ENCODE measurements at places on chromosomes 5 and 9.
A peak's percentile ranks its signal among the peaks of the same experiment; 100 is the strongest.

GRCh38 chr9:125544988-125545651 lies 161.9 kb downstream of the MAPKAP1 start:
- no peak for DNase-seq
- no peaks in the 10 kb centered on the region for H3K36me3 ChIP-seq
- peak overlapping the region; percentile 50 for H3K27ac ChIP-seq
- H3K4me1 ChIP-seq, result peaks cover 64% of the 10 kb centered on the region
- H3K27me3 ChIP-seq, result no peaks in the 10 kb centered on the region
- H3K4me3 ChIP-seq, result no peak overlapping the region

DNA sequence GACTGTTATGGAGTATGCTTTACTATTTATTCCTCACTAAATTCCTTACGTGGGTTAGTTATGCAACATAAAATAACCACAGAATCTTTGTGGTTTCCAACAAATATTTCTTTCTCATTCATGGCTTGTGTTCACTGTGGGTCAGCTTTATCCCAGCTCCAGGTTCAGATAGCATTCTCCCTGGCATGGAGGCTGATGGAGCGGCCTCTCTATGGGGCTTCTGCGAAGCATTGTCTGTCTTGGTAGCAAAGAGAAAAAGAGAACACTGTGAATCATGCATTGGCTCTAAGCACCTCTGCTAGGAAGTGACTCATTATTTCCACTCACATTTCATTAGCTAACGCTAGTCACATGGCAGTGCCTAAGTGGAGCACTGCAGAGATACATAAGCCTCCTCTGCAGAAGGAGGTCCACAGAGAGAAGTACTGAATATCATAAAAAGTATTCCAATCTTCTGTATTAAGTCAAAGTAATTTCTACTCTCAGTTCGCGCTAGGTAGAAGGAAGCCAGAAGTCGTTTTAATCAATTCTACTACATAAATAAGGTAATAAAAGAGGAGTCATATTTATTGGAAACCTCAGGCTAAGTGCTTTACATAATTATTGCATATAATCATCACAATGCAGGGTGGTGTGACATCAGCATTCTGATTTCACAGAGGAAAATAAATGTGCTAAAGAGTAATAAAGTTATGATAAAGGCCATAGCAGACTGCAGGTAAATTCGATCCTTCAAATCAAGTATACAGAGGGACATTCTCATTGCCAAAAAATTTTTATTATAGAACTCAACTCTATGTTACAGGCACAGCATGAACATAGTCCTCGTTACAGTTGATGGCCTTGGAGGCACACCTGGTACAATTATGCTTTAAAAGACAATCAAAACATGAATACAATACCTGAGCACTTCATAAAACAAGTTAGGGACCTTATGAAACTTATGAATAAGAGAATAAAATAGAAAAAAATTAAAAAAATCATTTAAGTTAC lies 531.1 kb downstream of the CETN3 start:
- H3K4me3 ChIP-seq, result no peak overlapping the region
- H3K27me3 ChIP-seq, result no peaks in the 10 kb centered on the region
- no peak for DNase-seq

DNA sequence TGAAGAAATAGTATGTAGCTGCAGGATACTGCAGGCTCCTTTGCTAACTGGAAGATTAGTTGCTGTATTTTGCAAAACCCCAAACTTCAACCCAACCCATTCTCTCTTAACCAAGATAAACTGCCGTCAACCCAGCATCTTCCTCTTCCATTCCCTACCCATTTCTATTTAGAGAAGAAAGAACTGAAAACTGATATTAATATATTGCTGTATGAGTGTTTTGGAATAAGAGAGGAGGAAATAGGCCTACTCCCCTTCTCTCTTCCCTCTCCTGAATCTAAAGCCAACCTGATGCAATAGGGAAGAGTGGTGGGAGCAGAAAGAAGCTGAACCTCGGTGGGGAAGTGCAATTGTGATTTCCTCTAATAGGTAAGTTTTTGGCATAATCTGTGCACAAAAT lies 83.7 kb downstream of the TMEM215 start:
- H3K27ac ChIP-seq, result no peak overlapping the region
- H3K27me3 ChIP-seq, result no peaks in the 10 kb centered on the region
- no peaks in the 10 kb centered on the region for H3K4me1 ChIP-seq
- H3K36me3 ChIP-seq, result no peaks in the 10 kb centered on the region

GRCh38 chr5:2750758-2751464 lies 566 bp downstream of the IRX2 start:
- peaks cover 56% of the 10 kb centered on the region for H3K4me1 ChIP-seq
- no peaks in the 10 kb centered on the region for H3K36me3 ChIP-seq
- H3K4me3 ChIP-seq, result peak overlapping the region; percentile 41
- H3K27ac ChIP-seq, result no peak overlapping the region

All from tibial artery (tissue), 4 donors.